Left colon (tissue), 2 donors: ENCODE measurements at places on chromosomes 12 and 14. TPM values are rescaled to one million over a fixed set of nuclear protein-coding genes. Genes with fewer than 3 reads are reported as not detected.
A peak's percentile ranks its signal among the peaks of the same experiment; 100 is the strongest.

DNA sequence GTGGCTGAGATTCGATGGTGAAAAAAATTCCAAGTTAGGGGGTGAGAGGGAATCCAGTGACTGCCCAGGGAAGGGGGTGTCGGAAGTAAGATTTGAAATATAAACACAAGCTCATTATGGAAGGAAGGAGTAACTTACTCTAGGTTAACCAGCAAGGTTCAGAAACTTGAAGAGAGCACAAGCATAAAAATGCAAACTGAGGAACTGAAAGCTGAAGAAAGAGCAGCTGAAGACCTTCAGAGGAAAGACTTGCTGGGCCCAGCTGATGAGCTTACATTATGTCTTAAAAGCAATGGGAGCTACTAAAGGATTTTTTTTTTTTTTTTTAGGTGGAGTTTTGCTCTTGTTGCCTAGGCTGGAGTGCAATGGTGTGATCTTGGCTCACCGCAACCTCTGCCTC is 189.7 kb upstream of the GRIN2B start:
- DNase-seq: no peak

DNA sequence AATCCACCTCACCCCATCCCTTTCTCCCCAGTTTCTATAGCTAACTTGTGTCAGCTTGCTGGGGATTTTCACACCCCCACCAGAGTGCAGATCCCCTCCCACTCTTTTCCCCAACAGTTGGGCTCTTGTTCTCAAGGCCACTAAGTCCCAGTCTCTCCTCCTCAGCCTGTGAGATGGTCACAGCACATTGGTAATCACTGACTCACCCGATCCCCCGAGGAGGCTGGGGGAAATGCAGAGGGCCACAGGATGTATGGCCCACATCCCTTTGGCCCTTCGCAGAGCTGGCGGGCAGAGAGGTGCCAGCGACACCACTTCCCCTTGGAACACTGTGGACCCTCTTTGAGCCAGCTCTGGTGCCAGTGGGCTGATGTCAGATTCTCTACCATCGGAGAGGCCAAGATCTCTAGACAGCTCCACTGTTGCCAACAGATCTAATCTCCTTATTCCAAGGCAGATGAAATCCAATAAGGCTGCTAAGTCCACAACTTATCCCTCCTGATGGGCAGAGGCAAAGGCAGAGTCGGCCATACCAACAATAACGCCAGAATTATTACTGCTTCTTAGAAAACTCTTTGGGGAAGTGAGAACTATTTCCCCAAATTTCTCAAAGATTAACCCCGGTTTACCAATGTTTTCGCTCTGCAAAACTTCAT is 1.6 kb downstream of the FMNL3 start:
- DNase-seq: peak; percentile 27

DNA sequence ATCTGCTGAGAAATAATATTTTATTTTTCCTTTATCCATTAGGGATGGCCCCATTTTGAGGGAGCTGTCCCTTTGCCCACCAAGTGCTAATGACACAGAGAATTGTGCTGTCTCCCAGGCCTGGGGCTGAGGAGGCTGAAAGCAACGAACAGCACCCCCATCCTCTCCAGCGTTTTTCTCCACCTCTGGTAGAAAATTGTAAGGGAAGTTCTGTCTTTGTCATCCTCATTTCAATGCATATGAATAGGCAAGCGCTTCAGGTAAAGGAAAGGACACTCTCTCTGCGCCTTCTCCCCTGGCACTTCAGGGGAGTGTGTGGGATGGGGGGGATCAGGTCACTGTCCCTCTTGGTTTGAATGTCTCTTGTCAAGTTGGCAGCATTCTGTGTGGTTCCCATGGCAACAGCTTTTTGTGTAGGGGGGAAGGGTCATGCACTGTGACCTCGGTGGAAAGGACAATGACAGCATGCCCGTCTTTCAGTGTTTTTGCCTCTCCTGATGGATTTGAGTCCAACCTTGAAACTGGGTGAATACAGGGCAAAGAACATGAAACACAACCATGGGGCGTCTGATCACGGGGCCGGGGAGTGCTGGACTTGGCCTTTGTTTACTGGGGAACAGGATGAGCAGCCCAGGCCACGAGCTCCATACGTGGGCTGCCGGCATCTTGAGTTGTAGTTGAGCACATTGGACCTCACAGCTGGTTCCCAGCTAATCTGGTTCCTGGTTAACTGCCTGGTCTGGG is 230.2 kb downstream of the VRK1 start:
- DNase-seq: no peak

DNA sequence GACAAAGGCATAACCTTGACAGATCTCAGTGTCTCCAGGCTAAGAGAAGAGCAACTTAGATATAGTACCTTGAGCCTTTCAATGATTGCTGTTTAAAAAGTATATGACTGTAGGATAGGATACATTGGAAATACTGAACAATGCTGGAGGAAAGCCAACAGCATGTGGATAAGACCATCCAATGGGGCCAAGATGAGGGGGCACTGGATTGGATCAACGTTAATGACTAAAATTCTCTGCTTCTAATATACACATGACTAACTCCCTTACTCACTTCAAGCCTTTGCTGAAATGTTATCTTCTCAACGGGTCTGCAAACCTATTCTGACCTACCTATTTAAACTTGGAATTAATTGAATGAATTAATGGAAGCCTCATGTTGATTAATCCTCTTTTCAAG is 354.9 kb downstream of the RAD51B start:
- no peak for DNase-seq

DNA sequence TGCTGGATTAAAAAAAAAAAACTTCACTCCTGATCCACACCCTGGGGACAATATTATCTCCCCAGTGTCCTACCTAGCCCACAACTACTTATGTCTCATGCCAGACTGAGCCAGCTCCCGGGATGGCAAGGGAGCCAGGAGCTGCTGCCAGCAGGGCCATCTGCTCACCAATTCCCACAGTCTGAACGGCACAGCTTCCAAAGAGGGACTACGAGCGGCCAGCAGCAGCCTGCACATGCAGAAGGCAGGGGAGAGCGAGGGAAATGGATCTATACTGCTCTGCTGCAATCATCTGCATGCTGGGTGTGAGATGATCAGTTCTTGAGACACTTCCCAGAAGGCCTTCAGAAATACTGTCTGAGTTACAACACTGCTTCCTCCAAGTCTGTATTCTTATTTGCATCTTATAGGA is 11.1 kb downstream of the SSH1 start:
- DNase-seq: no peak

DNA sequence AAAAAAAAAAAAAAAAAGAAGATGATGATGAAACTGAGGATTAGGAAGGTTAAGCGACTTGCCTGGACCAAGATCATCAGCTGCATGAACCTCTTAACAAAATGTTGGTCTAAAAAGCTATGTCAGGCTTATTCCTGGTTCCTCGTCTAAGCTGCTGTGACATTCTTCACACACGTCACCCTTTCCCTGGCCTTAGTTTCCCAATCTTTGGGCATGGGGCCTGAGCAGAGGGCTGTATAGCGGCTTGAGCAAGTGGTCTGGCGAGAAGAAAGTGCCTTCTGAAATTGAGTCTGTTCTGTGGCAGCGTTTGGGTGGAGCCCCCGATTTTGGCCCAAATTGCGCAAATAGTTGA is 58.7 kb upstream of the CCND2 start:
- DNase-seq: no peak

- no peak for DNase-seq
Measured at GRCh38 chr12:113056631-113057488, at the start of gene DTX1. Gene DTX1, plus strand, starts transcription at chr12:113056730. Its CDS starts 1,463 bp downstream, at chr12:113058193.

DNA sequence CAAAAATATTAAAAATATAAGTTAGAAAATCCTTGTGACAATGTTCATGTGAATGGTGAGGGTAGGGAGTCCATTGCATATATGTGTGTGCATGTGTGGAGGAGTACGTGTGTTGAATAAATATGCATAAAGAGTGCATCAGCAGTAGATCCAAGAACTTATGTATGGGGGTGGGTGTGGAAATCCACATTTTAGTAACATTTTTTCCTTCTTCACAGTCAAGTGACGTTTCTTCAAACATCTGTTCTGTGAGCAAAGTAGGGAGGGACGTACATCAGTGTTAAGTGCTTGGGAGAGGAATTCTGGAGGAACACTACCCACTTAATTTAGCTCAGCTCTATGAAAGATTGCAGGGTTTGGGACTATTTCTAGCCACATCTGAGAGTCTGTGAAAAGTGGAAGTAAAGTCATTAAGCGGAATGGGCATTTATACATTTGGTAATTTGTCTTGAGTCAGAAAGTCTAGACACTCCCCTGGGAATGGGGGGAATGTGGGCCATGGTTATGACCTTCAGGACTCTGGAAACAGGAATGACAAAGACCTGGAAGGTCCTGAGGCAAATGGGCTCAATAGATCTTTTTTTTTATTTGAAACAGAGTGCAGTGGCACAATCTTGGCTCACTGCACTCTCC is 156.4 kb upstream of the PLXNC1 start:
- DNase-seq: no peak

DNA sequence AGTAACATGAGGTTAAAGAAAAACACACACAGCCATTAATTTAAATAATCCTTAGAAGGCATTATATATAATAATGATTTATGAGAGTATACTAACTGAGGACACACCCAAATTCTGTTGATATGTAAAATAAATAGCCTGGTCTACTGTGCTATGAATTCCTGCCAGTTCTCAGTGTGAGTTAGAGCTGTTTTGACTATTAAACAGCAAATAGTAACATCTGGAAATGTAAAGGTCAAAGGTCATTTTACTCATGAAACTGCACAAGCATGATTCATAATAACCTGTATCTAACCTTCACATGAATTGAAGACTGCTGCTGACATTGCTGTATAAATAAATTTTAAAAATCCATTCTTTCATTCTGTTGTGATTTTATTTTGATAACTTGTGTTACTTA is 966.7 kb downstream of the SLC6A15 start:
- no peak for DNase-seq

- DNase-seq: no peak
Measured at GRCh38 chr14:68210729-68211299, 391.2 kb downstream of the RAD51B start.

DNA sequence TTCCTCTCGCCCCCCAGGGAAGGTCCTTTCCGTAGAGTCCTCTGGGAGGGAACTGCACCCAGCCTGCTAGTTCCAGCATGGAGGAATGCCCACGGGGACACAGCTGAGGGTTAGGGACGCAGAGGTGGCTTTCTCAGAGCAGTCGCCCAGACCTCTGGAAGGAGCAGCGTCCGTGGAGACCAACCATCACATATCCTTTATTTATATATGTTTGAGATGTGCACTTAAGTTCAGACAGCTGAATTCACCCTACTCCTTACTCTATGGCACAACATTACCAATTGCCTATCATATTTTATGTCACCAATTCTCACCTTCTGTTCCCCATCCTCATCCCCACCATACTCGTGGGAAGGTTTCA is 305.6 kb upstream of the DIO3 start:
- DNase-seq: no peak

The CMA1 gene
- not detected for total RNA-seq
